ENCODE measurements at places on chromosomes 11 and 22.
A peak's percentile ranks its signal among the peaks of the same experiment; 100 is the strongest.

DNA sequence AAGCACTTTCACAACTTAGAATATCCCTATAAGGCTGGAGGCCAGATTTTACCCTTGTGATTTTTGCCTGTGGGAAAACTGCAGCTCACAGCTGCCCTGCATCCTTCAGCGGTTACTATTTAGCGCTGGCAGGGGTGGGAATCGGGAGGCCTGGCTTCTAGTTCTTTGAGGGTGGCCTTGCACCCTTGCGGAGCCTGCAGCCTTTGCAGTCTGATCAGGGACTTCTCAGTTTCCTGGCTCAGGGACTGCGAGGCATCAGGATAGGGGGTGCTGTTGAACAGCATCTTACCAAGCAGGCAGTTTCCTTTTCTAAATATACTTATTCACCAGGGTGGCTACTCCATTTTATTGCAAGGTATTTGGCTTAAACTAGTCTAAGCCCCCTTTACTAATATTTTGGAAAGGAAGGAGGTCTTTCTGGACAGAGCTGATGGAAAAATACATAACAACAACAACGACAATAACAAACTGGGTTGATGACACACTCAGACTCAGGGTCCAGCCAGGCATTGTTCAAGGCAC, 2.9 kb upstream of the APOA1 start:
- peak; percentile 36 for DNase-seq

DNA sequence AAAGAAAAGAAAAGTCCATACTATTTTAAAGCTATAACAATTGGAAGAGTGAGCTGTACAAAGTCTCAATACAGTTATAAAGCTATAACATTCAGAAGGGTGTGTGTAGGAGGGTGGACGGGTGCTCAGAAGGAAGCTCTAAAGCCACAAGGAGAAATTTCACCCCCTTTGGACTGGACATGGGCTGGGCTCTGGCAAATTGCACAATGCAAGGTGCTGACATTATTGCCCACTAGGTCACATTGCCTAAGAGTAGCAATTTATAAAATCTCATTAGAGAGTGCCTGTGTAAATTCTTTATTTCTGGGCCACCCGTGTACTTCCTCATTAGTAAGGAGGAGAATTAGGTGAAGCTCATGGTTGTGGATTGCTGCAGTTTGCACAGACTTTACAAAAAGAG, 5.7 kb upstream of the APOBEC3A start:
- DNase-seq, result no peak

GRCh38 chr11:58912124-58912523, 27.2 kb upstream of the GLYATL1 start:
- no peak for DNase-seq

DNA sequence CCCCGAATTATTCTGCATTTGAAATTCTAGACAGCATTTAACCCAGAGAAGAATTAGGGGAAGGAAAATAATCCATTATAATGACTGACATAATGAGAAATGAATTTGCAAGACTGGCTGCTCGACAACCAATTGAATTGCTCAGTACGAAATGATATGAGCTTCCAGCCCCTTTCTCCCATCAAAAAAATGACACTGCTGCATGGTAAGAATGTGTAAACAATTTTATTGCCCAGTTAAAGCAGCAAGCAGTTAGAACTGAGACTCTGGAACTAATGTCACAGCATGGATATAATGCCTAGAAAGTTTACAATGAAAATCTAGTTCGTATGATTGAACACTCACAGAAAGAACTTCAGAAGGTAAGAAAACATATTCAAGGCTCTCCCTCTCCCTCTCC, 24.7 kb upstream of the PCF11 start:
- DNase-seq, result no peak

DNA sequence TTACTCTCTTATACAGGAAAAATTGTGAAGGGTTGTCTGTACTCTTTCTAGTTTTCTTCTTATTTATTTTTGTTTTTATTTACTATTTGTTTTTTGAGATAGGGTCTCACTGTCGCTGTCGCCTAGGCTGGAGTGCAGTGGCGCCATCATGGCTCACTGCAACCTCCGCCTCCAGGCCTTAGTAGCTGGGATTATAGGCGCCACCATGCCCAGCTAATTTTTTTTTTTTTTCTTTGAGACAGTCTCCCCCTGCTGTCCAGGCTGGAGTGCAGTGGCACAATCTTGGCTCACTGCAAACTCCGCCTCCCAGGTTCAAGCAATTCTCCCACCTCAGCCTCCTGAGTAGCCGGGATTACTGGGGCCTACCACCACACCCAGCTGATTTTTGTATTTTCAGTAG, 18.4 kb downstream of the CUL5 start:
- no peak for DNase-seq

- no peak for DNase-seq
Observed at GRCh38 chr11:30772908-30773307, 186.8 kb upstream of the MPPED2 start.

DNA sequence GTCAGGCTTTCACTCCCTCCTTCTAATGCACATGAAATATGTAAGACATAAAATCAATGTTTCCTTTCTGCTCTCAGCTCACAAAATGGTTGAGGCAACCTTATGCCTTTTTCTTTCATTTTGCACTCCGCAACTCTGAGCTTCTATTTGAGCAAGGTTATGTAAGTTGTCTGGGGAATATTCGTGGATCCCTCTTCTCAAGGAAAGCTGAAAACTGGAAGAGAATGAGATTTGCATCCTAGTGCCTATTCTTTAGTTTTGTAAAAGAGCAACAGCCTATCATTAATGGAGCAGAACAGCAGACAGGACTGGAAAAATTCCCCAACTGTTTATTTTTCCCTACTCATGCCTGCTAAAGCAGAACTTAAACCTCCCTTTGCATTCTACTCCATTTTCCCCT, 141.7 kb downstream of the FAM76B start:
- DNase-seq, result no peak

GRCh38 chr11:45485070-45485707, 180.2 kb downstream of the CHST1 start:
- no peak for DNase-seq

GRCh38 chr22:43826142-43827002, 14.3 kb upstream of the EFCAB6 start:
- no peak for DNase-seq

DNA sequence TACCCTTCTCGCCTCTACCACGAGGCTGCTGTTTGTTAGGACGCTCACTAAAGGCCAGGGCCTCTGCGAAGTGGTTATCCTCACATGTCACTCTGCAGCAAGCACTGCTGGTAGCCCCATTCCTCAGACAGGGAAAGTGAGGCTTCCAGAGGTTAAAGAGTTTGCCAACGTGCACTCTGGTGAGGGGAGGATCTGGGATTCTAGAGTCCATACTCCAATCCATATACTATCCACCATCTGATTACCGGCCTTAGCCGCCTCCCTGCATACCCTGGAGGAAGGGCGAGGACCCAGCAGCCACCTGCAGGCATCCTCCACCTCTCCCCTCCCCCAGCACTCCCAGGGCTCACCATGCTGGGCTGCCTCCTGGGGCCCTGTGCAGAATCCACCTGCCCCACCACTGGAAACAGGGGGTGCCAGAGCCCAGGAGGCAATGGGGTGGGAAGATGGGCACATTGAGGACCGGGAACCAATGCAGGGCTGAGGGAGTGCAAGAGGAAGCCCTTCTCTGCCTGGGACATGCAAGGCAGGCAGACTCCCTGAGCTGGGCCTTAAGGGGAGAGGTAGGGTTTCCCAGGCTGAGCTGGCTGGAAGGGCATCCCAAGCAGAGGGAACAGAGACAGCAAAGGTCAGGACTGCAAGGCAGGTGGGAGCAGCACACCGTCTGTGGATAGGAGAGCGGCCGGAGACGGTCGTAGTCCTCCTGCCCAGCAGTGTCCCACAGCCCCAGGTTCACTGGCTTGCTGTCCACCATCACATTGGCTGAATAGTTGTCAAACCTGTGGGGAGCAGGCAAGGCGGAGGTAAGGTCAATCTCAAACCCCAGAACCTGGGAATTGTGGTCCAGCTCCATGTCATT, 11.7 kb downstream of the RAC2 start:
- no peak for DNase-seq

GRCh38 chr22:10778296-10778814, 4749.6 kb upstream of the OR11H1 start:
- DNase-seq, result no peak

- DNase-seq, result no peak
Observed at GRCh38 chr22:35657571-35658312, 9.5 kb downstream of the APOL6 start.

GRCh38 chr11:69866648-69867047, 47.4 kb upstream of the FGF3 start:
- no peak for DNase-seq

GRCh38 chr11:34351687-34352469, 5.9 kb downstream of the ABTB2 start:
- DNase-seq, result no peak

DNA sequence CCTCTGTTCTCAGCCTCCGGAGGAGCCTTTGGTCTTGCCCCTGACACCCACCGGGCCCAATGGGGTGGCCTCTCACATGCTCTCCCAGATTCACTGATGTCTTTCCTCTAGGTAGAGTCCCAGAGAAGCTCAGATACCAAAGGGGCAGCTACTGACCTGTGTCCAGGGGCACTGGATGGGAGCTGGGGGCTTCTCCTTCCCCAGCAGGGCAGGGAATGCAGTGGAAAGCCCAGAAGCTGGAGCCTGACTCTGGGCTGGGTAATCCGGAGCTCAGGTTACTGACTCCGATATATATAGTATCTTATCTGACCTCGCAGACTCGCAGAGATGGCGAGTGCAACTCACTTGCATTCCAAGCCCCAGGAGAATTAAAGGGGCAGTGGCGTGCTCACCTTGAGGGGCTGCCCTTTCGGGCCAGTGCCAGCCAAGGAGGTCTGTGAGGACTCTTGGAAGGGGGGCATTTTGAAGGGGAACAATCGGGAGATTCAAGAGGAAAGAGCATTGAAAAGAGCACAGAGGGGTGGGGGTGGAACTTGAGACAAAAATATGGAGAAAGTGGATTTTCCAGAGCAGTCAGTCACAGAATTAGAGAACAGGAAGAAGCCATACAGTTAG, 2.5 kb downstream of the USP2 start:
- DNase-seq, result peak; percentile 83

DNA sequence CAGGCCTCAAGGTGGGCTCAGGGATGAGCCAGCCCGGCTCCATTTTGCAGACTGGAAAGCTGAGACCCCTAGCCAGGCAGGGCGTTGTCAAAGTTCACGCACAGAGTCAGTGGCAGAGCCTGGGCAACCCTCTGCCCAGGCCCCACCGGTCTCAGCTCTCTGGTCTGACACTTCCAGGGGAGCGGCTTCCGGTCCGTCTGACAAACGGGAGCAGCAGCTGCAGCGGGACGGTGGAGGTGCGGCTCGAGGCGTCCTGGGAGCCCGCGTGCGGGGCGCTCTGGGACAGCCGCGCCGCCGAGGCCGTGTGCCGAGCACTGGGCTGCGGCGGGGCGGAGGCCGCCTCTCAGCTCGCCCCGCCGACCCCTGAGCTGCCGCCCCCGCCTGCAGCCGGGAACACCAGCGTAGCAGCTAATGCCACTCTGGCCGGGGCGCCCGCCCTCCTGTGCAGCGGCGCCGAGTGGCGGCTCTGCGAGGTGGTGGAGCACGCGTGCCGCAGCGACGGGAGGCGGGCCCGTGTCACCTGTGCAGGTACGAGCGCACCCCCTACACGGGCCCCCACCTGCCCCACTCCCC, 36.0 kb downstream of the CD6 start:
- peak; percentile 50 for DNase-seq

- DNase-seq, result no peak
Observed at GRCh38 chr11:130816546-130817329, 99.5 kb downstream of the SNX19 start.

- no peak for DNase-seq
Observed at GRCh38 chr22:22013559-22014284, 31.1 kb upstream of the TOP3B start.

DNA sequence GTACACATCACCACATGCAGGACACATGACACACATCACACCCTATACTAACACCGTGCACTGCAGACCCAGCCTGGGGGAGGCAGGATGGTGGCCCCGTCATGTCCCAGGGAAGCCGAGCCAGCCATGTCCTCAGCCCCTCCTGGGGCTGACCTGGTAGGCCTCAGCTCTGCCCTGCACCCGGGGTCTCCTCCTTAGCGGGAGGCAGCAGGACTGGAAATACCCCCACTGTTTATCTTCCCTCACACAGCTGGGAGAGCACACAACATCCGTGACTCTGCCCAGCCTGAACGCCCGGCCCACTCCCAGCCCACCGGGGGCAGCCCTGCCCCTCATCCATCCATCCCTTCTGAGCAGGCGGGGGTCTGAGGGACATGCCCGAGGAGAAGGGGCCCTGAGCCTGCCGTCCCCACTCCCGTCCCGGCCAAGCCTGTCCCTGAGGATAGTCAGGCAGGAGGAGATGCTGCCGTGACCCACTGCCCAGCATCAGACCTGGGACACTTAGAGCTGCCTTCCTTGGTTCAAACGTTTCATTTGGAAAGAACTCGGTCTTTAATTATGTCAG, 945.0 kb downstream of the BRD1 start:
- DNase-seq, result no peak

- DNase-seq, result no peak
Observed at GRCh38 chr11:67820081-67820480, 145.7 kb upstream of the ALDH3B2 start.

DNA sequence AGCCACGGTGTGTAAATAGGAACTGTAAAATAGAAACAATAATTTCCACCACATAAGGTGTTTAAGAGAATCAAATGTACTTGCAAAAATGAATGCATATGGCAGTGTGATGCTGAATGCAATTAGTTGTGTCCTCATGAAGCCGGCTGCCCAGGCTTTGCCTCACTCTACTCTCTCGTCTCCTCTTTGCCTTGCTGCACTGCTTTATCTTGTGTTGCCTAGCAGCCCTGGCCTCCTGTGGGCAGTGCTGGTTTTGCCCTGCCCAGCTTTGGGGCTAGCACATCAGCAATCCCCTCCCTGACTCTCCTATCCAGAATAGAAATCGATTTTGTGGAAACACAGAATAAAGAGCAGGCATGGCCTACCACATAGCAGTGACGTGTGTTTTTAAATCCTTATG, 30.0 kb downstream of the LRRC32 start:
- DNase-seq, result no peak

GRCh38 chr22:50298937-50299784, 8.3 kb downstream of the PLXNB2 start:
- DNase-seq, result no peak

DNA sequence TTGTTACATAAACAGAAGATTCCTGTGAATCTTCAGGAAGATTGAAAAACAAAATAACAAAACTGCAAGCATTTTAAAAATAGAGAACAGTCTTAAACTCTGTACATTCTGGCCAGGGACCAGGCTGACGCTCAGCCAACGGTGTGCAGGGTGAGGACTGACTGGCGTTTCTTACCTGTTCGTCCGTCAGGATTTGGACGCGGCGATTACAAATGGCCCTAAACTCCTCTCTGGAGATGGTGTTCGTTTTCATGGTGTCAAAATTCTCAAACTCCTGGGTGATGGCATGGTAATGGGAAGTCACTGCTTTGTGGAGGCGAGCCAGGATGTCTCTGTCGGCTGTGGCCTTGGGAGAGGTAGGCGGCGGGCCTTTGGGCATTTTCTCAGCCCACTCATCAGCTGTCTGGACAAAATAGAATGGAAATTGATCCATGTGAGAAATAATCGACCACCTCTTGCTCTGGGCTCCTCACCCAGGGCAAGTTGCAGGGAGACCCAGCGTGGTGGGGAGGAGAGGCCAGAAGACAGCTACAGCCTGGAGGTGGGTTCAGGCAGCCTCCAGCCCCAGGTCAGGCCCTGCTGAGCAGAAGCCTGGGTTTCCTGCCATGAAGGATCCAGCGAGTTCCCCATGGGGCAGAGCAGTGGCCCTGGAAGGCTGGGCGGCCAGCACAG, 143.0 kb downstream of the MPPED1 start:
- DNase-seq, result no peak
